ENCODE measurements at places on chromosomes 2 and 18.
A peak's percentile ranks its signal among the peaks of the same experiment; 100 is the strongest.

DNA sequence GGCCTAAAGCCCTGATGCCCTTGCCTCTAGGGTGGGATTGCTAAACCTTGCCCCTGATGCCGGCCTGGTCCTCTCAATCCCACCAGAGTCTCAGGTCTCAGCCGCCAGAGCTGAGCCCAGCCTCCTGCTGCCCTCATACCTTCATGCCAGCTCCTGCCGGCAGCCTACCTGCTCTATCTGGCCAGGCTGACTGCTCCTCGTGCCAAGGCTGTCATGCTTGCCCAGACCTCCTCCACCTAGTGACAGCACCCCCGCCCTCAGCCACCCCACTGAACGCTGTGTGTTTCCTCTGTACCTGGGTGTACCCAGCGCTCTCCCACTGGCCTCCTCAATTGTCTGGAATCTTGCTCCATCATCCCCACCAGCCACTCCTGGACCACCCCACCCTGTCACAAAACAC, 120.1 kb downstream of the CACNB4 start:
- no peak for DNase-seq

DNA sequence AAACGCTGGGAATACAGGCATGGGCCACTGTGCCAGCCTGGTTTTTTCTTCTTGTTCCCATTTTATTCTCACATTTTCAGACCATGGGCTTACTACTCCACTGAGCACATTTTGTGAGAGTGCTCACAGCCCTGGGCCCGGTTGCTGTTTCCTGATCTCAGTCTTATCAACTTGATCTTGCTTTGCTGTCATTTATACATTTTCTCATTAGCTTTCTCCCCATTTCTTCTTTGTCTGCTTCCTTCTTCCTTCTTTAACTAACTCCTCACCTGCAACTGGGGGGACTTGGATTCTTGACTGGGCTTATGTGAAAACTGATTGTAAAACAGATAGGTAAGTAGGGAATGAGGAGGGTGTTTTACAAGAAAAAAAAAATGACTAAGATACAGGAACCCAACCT, 117.3 kb downstream of the PLB1 start:
- no peak for DNase-seq

- no peak for DNase-seq
Observed at GRCh38 chr2:236473691-236474090, 95.9 kb upstream of the ACKR3 start.

GRCh38 chr2:143754742-143755141, 625.5 kb downstream of the ARHGAP15 start:
- no peak for DNase-seq

DNA sequence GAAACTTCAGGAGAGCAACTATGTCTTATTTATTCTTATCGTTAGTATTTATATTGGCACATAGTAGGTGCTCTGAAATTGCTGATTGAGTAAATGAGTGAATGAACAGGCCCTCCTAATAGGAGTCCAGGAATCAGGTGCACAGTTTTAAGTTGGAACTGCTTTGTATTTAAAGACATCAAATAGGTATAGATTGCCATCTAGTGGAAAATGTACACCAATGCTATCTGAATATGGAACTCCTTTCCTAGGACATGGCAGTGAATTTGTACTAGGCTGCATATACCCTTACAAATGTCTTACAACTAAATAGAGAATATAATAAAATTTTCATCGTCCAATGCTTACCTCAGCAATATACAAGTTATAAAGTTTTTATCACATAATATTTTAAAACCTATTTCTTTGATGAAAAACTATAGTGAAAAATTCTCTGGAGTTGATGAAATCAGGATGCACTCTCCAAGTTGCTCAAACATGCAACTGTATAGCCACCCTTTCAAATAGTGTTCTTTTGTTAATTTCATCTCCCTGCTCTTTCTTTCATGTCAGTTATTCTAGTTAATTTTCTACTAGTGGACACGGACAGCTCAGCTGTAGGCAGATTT, 318.9 kb upstream of the SYT4 start:
- peak; percentile 74 for DNase-seq

GRCh38 chr2:67394734-67395133, 2.4 kb upstream of the ETAA1 start:
- DNase-seq, result peak; percentile 42

DNA sequence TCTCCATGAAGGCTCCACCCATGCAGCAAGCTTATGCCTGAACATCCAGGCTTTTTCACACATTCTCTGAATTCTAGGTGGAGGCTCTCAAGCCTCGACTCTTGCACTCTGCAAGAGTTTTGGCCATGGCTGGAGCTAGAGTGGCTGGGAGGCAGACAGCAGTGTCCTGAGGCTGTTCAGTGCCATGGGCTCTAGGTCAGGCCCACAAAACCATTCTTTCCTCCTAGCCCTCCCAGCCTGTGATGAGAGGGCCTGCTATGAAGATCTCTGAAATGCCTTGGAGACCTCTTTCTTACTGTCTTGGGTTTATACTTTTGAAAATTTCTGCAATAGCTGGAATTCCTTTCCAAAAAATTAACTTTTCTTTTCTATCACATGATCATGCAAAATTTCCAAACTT, 210.7 kb downstream of the RND3 start:
- no peak for DNase-seq

- DNase-seq, result no peak
Observed at GRCh38 chr2:18484625-18485024, 75.8 kb downstream of the RDH14 start.

DNA sequence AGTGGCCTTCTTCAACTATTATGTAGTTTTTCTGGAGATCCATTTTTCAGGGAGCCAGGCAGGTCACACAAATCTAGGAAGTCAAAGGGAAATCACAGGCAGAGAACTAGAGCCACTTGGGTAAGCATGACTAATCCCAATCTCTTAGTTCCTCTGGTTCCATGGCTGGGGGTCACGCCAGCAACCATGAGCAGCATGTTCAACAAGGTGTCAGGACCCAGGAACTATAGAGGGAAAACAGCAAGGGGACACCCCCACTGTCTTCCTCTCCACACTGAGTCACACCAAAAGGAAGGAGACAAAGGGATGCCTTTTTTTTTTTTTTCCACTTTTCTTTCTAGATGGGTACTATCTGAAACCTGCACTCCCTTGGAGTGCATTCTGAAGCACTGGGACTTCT, 250.9 kb downstream of the OTX1 start:
- no peak for DNase-seq

- no peak for DNase-seq
Observed at GRCh38 chr18:36441426-36442240, 144.1 kb downstream of the FHOD3 start.

DNA sequence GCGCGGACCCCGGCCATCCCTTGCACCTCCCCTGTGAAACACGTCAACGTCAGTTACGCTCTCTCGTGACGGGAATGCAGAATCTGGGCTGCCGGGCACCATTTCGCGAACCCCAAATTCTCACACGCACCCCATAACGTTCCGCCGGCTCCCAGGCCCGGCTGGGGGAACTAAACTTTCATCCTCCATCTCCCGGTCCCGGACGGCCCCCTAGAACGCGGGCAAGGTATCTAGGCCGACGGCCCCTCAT, 544 bp downstream of the DNAJC27 start:
- DNase-seq, result no peak

DNA sequence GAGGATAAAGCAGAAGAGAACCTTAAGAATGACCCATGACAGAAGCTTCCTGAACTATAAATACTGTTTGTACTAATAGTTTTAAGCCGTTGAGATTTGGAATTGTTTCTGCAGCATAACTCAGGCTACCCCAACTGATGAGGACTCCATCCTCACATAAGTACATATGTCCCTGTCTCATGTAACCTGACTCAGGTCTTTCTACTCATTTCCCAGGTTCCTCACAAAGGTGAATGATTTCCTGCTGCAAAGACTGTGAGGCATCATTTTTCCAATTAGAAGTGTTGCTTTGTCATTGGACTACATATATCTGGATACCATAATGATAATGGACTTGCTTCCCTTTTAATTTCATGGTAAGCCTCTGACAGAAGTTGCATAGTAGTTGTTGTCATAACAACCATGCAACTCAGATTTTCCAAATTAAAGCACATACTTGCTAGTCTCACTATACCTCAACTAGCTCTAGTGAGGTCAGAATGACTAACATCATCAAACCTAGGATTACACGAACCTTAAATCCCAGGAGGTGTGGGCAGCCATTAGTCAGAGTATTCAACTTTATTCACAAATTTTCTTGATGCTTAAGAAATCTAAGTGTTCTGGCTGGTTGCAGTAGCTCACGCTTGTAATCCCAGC, 38.0 kb upstream of the NEDD4L start:
- peak; percentile 34 for DNase-seq

DNA sequence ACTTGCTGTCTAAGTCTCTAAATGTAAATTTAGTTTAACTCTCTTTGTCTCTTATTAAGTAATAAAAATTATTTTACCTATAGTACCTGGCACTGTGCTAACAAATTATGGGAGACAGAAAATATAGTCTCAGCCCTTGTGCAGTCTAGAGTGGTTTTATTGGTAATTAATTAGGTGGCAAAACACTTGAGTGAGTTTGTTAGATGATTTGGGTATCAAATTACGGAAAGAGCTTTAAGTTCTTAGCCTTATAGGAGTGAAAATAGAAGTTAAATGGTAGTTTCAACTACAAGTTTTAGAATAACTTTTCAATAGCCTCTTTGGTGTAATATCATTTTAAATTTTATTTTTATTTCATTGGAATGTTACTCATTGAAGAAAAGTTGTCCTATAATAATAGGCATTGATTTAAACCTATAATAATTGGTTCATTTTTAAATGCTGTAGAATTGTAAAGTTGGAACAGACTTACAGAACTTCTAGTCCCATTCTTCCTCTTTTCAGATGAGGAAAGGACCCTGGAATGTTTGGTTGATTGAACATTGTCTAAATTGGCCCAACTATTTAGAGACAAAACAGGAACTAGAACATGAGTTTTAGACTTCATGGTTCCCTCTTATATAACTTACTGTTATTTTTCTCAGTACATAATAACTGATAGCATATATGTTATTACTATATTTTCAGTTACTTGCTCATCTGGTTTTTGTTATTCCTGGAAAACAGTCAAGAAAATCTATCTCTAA, 10.2 kb upstream of the HTR2B start:
- no peak for DNase-seq

GRCh38 chr2:165558832-165559231, 89.3 kb downstream of the CSRNP3 start:
- DNase-seq, result peak; percentile 22

- DNase-seq, result peak; percentile 74
Observed at GRCh38 chr2:20326163-20326780, 24.4 kb downstream of the PUM2 start.

DNA sequence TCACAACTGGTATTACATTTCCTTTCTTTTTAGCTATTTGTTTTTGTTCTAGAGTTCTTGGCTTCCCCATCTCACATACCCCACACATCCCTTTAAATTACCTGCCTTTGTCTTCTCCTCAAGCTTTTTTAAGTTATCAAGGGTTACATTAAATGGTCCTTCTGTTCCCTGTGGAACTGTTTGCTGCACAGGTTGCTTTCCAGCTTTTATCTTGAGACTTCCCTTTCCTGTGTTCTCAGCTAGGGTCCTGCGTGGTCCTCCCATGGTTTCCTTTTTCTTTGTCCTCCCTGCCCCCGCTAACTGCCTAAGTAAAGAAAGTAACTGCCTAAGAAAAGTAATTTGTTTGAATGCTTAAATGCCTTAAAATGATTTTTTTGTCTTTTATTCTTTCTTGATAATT, 66.8 kb downstream of the EPB41L5 start:
- DNase-seq, result no peak

GRCh38 chr2:61585383-61585782, 47.2 kb upstream of the XPO1 start:
- DNase-seq, result no peak

DNA sequence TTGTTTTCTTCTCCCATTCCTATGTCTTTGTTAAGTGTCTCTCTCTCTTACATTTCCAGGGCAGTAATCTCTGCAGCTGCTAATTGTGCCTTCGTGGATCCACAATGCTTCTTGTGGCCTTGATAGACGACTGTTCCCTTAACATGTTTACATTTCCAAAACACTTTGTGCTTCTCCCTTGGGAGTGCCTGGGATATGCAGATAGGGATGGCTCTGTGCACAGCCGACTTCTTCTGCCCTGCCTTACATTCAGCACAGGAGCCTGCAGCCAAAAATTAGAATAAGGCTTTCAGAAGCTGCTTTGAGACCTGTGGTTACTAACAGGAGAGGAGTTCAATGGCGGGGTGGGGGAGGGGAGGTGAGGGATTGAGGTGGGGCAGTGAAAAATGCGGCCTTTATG, 328.9 kb downstream of the TDRD15 start:
- DNase-seq, result no peak

DNA sequence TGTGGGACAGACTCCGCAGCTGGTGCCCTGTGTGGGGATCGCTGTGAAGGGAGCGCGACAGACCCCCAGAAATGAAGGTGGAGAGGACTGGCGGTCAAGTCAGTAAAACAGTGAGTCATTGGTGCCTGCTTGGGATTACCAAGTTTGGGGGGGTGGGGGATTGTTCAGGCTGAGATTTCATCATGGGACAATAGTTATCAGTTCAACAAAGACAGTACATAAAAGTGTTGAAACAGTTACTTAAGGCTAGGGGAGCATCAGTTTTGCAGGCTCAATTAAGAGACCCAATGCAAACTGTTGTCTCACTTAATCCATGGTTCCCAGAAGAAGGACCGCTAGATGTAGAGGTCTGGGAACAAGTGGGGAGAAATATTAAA, 42.4 kb upstream of the PDK1 start:
- DNase-seq, result no peak

- peak; percentile 71 for DNase-seq
Observed at GRCh38 chr18:48022531-48023329, 92.3 kb upstream of the SMAD2 start.

- DNase-seq, result no peak
Observed at GRCh38 chr18:30828700-30829099, 213.8 kb downstream of the DSC3 start.

DNA sequence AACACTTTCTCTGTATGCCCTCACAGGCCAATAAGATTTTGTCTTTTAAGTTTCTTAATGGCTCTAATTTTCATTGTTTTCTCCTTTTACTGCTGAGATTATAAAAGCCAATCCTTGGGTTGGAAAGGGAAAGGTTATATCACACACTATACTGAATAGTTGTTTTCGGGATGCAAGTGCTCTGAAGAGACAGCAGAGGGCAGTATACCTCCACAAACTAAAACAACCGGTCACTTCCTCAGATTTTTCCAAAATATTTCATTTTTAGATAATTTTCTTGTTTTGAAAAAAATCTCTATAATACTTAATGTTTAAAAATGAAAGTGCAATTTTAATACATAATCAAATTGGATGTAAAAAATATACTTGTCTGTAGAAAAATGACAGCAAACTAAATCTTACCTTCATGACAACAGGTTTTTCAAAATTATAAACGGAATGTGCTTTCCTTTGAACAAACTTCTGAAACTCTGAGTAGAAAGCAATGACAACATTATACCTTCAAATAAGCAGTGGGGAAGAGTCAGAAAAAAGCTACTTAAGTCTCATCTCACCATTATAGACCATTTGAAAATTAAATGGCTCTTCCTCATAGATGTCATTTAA, 82.7 kb downstream of the ORC4 start:
- peak; percentile 68 for DNase-seq
